ENCODE measurements at places on chromosomes 5 and 9.

- no peak for DNase-seq
These were observed 3.4 kb downstream of the PPWD1 start for GRCh38 chr5:65566505-65566904.

DNA sequence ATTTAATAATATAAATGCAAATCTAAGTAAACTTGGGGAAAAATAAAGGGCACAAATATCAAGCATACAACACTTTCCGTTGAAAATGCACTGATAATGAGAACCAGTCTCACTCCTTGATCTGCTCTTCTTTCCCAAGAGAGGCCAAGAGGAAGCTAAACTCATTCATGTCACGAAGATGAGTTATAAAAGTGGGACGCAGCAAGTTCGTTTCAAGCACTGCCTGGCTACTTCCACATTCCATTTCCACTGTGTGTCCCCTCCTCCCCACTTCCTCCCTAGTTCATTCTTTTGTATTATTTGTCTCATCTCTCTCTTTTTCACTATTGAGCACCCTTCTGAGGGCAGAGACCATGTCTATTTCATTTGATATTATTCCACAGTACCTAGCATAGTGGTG lies 158.1 kb downstream of the SLC24A2 start:
- no peak for DNase-seq

DNA sequence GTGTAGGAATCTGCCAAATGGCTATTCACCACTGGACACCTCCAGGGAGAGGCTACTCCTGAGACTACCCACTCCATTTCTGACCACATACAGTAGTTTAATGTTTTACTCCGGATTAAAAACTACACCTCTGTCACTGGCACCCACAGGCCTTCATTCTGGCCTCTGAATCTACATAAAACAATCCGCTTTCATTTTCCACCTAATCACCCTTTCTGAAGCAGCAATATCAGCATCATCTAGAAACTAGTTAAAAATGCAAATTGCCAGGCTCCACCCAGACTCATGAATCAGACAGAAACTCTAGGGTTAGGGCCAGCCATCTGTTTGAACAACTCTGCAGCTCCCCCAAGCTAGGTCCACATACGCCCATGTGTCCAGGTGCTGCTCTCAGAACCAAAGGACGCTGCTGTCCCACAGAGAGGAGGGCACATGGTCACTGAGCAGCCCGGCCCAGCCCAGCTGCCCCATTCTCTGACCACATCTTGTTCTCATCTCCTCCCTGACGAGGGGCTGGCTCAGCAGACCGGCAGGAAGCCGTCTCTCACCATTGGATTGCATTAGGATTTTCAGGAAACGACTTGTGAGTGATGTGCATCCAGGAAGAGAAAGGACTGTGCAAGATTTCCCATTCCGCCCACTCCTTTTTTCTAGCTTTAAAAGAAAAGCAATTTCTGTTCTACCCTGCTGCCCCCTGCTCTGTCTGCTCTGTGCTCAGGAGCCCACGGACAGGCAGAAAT lies 34.7 kb downstream of the ADAM19 start:
- no peak for DNase-seq

- DNase-seq: no peak
These were observed 419.8 kb downstream of the DMRT2 start for GRCh38 chr9:1469996-1470395.

GRCh38 chr5:159456722-159457465 lies 126.6 kb upstream of the IL12B start:
- no peak for DNase-seq

DNA sequence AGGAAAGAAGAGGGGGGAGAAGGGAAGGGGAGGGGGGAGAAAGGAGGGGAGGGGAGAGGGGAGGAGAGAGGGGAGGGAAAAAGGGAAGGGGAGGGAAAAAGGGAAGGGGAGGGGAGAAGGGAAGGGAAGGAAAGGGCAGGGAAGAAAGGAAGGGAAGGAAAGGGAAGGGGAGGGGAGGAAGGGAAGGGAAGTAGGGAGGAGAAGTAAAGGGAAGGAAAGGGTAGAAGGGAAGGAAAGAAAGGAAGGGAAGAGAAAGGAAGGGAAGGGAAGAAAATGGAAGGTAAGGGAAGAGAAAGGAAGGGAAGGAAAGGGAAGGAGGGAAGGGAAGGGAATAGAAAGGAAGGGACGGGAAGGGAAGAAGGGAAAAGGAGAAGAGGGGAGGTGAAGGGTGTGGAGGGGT lies 248.2 kb downstream of the EBF1 start:
- DNase-seq: no peak

- DNase-seq: no peak
These were observed 354.5 kb upstream of the FTMT start for GRCh38 chr5:121497176-121497575.

- no peak for DNase-seq
These were observed 44.7 kb upstream of the IZUMO3 start for GRCh38 chr9:24590432-24590831.

DNA sequence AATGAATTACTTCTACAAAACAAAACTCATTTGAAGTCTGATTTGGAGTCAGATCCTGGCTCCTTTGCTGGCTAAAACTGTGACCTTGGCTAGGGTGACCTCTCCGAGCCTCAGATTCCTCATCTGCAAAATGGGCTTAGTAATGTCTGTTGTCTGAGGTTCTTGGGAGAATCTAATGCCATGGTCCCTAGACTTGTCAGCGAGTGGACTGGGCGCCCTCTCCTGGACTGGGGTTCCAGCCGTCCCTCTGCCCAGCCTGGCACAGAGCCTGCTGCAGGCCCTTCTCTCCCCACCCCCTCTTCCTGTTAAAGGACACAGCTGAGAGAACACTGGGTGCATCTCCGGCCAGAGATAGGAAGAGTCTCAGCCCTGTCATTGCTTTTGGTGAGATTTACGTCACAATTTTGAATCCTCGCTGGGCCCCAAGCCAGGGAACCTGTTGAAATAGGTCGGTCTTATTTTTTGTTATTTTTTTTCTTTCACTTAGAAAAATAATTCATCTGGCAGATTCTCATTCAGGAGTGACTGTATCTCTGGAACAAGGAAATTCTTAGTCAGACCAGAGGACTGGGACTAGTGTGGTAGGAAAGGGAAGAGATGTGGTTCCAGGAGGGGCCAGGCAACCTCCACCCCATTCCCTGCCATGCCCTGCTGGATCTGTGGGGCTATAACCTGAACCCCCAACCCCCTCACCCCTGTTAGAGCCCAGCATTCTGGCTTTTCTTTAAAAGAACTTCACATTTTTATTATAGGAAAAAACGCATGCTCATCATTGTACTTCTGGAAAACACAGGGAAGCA lies 48.2 kb upstream of the RPL26L1 start:
- DNase-seq: peak; percentile 29

DNA sequence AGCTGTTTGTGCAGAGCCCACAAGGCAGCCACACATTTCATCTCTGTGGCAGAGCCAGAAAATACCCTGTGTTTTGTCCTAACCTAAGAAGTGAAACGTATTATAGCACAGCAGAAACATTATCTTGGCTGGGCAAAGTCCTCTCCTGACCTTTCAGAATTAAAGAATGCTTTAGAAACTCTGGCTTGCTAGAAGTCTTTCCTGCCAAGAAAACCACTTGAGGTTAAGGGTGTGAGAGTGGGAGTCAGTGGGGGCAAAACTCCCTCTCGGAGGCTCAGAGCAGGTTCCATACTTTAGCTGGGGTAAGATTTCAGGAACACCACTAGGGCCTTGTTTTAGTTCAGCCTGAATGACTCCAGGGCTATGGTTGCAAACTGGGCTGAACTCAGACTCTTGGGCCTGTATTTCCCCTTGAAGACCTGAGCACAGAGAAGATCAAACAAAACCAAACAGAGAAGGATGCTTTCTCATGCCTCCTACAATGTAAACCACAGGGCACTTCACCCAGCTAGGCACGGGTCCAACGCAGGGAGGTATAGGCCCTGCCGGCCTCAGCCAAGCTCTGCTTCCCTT lies 48.0 kb downstream of the ZNF366 start:
- no peak for DNase-seq

GRCh38 chr5:145943674-145944121 lies 7.3 kb downstream of the SH3RF2 start:
- no peak for DNase-seq

- no peak for DNase-seq
These were observed 13.2 kb upstream of the ARHGEF28 start for GRCh38 chr5:73612799-73613198.

DNA sequence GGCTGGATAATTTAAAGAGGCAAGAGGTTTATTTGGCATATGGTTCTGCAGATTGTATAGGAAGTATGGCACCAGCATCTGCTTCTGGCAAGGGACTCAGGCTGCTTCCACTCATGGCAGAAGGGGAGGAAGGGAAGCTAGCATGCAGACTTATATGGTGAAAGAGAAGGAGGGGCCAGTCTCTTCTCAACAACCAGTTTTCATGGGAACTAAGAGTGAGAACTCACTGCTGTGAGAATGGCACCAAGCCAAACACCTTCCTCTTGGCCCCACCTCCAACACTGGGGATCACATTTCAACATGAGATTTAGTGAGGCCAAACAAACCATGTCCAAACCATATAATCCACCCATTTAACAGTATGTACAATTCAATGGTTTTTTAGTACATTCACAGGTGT lies 113.3 kb upstream of the SHB start:
- DNase-seq: no peak

DNA sequence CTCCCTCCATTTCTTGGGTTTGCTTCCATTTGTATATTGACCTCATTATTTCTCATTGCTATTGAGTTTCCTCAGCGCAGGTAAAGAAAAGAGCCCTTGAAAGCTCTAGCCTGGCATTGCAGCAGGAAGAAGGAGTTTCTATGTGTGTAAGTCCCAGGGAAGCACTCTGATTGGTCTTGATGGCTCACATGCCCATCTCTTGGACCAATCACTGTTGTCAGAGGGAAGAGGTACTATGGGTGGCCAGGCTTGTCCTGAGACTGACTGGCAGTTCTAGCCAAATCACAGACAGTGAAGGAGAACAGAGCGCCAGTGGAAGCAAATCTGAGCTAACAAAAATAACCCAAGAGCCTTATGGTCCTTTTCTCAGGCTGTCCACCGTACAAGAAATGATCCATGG lies 219.0 kb downstream of the PAX5 start:
- no peak for DNase-seq

Measured in WERI-Rb-1 (cell line).